ENCODE measurements at places on chromosomes 6 and 20. TPM values are rescaled to one million over a fixed set of nuclear protein-coding genes. Genes with fewer than 3 reads are reported as not detected.

The PRRT1 gene
- 2.8 TPM for total RNA-seq

The CRISP2 gene
- total RNA-seq = not detected

The TPX2 gene
- total RNA-seq = 125 TPM

The TNNC2 gene
- total RNA-seq = 5.7 TPM

The ACAT2 gene
- total RNA-seq = 166 TPM

The TSPO2 gene
- not detected for total RNA-seq

The SIRPD gene
- not detected for total RNA-seq

The PRSS35 gene
- 2.9 TPM for total RNA-seq

The FOXS1 gene
- not detected for total RNA-seq

- no peaks in the 10 kb centered on the region for H3K36me3 ChIP-seq
- peaks cover 10% of the 10 kb centered on the region for H3K4me1 ChIP-seq
Measured at GRCh38 chr6:143262859-143263258, 187.6 kb downstream of the ADAT2 start.

GRCh38 chr6:137044366-137045221, at the start of gene IL20RA:
IL20RA (minus strand) TSS chr6:137044965; CDS start chr6:137044728, 237 bp downstream.
- H3K27ac ChIP-seq = no peak within 1 kb of the TSS
- peak; percentile 72 for DNase-seq
- H3K4me3 ChIP-seq = peak within 1 kb of the TSS; percentile 45
- no peaks in the 10 kb centered on the region for H3K4me1 ChIP-seq
- peaks cover 16% of the 10 kb centered on the region for H3K27me3 ChIP-seq
- no peaks in the 10 kb centered on the region for H3K36me3 ChIP-seq

DNA sequence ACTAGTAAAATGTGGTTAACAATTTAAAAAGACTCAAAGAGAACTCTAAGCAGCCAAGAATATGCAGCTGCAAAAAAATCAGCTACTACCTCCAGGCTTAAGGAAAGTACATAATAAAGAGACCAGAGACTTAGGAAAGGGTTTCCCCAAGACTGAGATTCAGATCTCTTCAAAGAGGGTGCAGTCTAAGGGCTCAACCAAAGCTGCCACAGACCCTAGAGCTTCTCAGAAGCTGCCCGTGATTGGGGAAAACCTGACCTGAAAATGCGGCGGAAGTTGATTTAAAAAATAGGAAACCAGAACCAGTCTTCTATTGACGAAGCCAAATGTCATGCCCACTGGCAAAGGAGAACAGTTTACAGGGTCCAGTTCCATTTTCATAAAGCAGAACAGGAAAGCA, 516.8 kb upstream of the MARCKS start:
- no peaks in the 10 kb centered on the region for H3K36me3 ChIP-seq
- H3K4me3 ChIP-seq = no peak overlapping the region
- DNase-seq = no peak
- no peaks in the 10 kb centered on the region for H3K4me1 ChIP-seq
- H3K27ac ChIP-seq = no peak overlapping the region

- no peaks in the 10 kb centered on the region for H3K36me3 ChIP-seq
- H3K4me1 ChIP-seq = peaks cover 7% of the 10 kb centered on the region
- no peak overlapping the region for H3K27ac ChIP-seq
- no peak for DNase-seq
- H3K4me3 ChIP-seq = no peak overlapping the region
Measured at GRCh38 chr6:117477988-117478852, 4.3 kb upstream of the DCBLD1 start.

- no peaks in the 10 kb centered on the region for H3K27me3 ChIP-seq
- H3K4me3 ChIP-seq = no peak overlapping the region
- DNase-seq = no peak
- H3K27ac ChIP-seq = no peak overlapping the region
- no peaks in the 10 kb centered on the region for H3K4me1 ChIP-seq
- peaks cover 7% of the 10 kb centered on the region for H3K36me3 ChIP-seq
Measured at GRCh38 chr6:106623039-106623438, 6.3 kb downstream of the RTN4IP1 start.

DNA sequence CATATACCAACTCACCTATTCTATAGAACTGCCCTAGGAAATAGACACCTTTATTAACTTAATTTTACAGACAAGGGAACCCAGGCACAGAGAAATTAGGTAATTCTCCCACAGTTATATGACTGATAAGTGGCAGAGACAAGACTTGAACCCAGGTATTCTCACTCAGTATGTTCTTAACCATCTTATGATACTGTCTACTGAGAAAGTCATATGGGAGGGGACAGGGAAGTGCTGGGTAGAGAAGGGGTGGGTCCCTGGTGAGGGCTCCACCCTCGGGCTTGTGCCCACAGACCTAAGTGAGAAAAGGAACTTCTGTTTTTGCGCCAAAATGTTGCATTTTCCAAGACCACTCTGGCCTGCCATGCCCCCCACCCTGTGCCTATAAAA, 123.5 kb downstream of the RNF144B start:
- H3K27ac ChIP-seq = no peak overlapping the region
- H3K27me3 ChIP-seq = no peaks in the 10 kb centered on the region
- no peak for DNase-seq
- no peak overlapping the region for H3K4me3 ChIP-seq

- H3K27ac ChIP-seq = no peak overlapping the region
- no peaks in the 10 kb centered on the region for H3K27me3 ChIP-seq
- no peaks in the 10 kb centered on the region for H3K36me3 ChIP-seq
- H3K4me1 ChIP-seq = peaks cover 13% of the 10 kb centered on the region
- no peak overlapping the region for H3K4me3 ChIP-seq
Measured at GRCh38 chr20:50110141-50111047, 2.6 kb downstream of the UBE2V1 start.

DNA sequence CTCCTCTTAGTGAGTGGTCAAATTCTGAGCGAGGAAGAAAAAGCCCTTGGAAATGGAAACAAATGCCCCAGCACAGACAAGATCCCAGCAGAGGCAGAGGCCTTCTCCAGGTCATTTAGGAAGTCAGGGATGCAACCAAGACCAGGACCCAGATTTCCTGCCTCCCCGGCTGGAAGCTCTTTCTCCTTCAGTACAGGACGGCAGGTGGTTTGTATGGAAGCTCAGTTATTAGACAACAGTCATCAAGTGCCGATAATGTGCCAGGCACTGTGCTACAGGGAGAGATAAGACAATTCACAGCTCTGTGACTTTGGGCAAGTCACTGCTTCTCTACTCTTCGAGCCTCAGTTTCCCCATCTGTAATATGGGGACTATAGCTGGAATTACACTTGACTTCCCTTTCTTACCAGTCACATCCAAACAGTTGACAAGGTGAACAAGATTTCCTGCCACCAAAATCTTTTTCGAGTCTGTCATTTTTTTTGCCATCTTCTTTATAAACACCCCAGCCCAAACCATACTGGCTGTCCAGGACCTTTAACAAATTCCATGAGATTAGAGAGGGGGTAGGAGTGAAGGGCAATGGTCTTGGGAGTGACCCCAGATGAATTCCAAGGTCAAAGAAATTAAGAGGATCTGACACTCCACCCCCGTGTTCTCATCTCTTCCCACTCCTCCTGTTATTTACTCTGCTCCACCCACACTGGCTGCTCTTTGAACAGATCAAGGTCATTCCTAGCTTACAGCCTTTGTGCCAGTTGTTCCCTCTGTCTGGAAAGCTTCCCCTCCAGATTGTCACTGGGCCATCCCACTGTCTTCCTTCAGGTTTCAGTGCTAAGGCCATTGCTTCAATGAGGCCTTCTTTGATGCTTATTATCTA, 6.0 kb downstream of the MMP9 start:
- H3K4me3 ChIP-seq = peak overlapping the region; percentile 33
- no peak overlapping the region for H3K27ac ChIP-seq
- no peaks in the 10 kb centered on the region for H3K4me1 ChIP-seq
- no peaks in the 10 kb centered on the region for H3K36me3 ChIP-seq
- peaks cover 7% of the 10 kb centered on the region for H3K27me3 ChIP-seq

- no peak overlapping the region for H3K4me3 ChIP-seq
- no peak for DNase-seq
- no peak overlapping the region for H3K27ac ChIP-seq
- no peaks in the 10 kb centered on the region for H3K4me1 ChIP-seq
- H3K27me3 ChIP-seq = no peaks in the 10 kb centered on the region
- no peaks in the 10 kb centered on the region for H3K36me3 ChIP-seq
Measured at GRCh38 chr20:56702931-56703840, 74.1 kb downstream of the TFAP2C start.

- no peaks in the 10 kb centered on the region for H3K4me1 ChIP-seq
- H3K27ac ChIP-seq = no peak overlapping the region
- H3K36me3 ChIP-seq = no peaks in the 10 kb centered on the region
- no peaks in the 10 kb centered on the region for H3K27me3 ChIP-seq
- no peak overlapping the region for H3K4me3 ChIP-seq
Measured at GRCh38 chr6:96675597-96675996, 112.7 kb downstream of the FHL5 start.

- no peaks in the 10 kb centered on the region for H3K27me3 ChIP-seq
- no peak for DNase-seq
- no peaks in the 10 kb centered on the region for H3K4me1 ChIP-seq
- no peaks in the 10 kb centered on the region for H3K36me3 ChIP-seq
- no peak overlapping the region for H3K27ac ChIP-seq
Measured at GRCh38 chr6:74480561-74480960, 725.3 kb downstream of the COL12A1 start.

GRCh38 chr6:113971741-113972140, 793 bp upstream of the HDAC2 start:
- H3K27ac ChIP-seq = no peak overlapping the region
- H3K27me3 ChIP-seq = peaks cover 3% of the 10 kb centered on the region
- peaks cover 9% of the 10 kb centered on the region for H3K4me1 ChIP-seq
- no peak for DNase-seq
- H3K36me3 ChIP-seq = no peaks in the 10 kb centered on the region

DNA sequence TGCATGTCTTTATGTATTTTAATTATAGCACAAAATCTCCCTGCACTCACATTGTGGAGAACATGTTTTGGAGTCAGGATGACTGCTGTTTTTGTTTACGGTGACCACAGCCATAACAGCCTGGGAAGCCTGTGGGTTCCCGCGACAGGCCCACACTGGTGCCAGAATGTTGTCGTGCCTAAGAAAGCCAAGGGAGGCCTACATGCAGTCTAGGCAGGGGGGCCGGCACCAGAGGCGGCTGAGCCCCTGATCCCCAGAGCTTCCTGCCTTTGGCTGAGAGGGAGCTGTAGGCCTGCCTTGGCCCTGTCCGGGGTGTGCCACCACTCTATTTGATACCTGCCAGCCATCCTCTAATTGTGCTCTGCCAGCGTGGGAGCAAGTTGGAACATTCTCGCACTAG, 46.7 kb downstream of the TBC1D7 start:
- no peaks in the 10 kb centered on the region for H3K4me1 ChIP-seq
- H3K36me3 ChIP-seq = peaks cover 13% of the 10 kb centered on the region
- H3K27me3 ChIP-seq = no peaks in the 10 kb centered on the region
- H3K4me3 ChIP-seq = no peak overlapping the region
- DNase-seq = no peak
- no peak overlapping the region for H3K27ac ChIP-seq

GRCh38 chr20:19820555-19821211, 62.6 kb downstream of the RIN2 start:
- no peak overlapping the region for H3K27ac ChIP-seq
- H3K4me3 ChIP-seq = no peak overlapping the region
- no peaks in the 10 kb centered on the region for H3K4me1 ChIP-seq
- H3K27me3 ChIP-seq = no peaks in the 10 kb centered on the region

- H3K27me3 ChIP-seq = no peaks in the 10 kb centered on the region
- H3K4me3 ChIP-seq = no peak overlapping the region
- no peaks in the 10 kb centered on the region for H3K4me1 ChIP-seq
- DNase-seq = no peak
- H3K27ac ChIP-seq = no peak overlapping the region
- 0 out of 2 replicates have a peak, but pooled peaks cover 3% of the 10 kb centered on the region for H3K36me3 ChIP-seq
Measured at GRCh38 chr6:39178804-39179203, 50.5 kb downstream of the KCNK5 start.

DNA sequence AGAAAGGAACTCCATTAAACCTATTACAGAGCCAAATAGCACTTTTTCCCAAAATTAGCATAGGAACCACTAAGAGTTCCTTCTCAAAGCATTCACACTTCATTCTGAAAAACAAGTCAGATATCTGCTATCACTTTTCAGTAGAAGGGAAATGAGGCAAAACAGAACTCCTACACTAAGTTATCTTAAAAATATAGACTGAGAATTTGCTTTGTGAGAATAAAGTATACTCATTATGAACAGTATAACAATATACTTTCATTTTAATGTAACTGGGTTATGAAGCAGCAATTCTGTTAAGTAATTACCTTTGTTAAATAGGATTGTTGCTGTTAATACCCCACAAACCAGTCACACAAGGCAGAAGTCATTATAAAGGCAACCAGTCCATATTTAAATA, 8.7 kb downstream of the MTRF1L start:
- no peak overlapping the region for H3K4me3 ChIP-seq
- no peak overlapping the region for H3K27ac ChIP-seq
- H3K27me3 ChIP-seq = no peaks in the 10 kb centered on the region
- no peak for DNase-seq
- H3K4me1 ChIP-seq = no peaks in the 10 kb centered on the region
- peaks cover 68% of the 10 kb centered on the region for H3K36me3 ChIP-seq

DNA sequence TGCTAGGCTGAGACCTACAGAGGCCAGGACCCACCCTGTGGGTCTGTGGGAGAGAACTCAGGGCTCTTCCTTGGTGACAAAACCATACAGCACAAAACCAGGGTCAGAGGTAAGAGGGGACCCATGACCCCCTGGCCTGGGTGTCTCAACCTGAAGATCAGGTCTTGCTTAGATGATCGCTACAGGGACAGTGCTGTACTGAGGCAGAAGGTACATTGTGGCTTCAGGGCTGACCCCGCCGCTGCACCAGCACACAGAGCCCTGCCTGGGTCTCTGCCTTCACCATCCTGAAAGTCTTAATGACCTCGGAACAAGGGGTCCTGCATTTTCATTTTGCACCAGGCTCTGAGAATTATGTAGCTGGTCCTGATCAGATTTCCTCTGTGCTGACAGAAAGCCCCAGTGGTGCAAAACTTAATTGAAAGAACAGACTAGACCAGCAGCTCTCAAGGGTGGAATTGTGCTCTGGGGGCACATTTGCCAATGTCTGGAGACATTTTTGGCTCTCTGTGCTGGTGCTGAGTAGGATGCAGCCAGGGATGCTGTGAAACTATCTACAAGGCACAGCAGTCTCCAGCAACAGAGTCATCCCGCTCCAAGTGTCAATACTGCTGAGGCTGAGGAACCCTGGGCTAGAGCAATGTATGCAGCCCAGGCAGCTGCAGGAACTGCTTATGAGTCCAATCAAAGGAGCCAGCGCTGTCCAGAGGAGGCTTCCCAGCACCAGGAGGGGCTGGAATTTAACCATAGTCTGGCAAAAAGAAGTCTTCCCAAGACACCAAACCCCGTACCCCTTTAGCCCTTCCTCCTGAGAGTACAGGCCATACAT, 254.9 kb downstream of the ERMARD start:
- H3K36me3 ChIP-seq = peaks cover 4% of the 10 kb centered on the region
- no peak overlapping the region for H3K4me3 ChIP-seq
- no peaks in the 10 kb centered on the region for H3K27me3 ChIP-seq
- no peak for DNase-seq
- H3K4me1 ChIP-seq = peaks cover 25% of the 10 kb centered on the region
- peak overlapping the region; percentile 48 for H3K27ac ChIP-seq

- H3K27ac ChIP-seq = no peak overlapping the region
- no peak overlapping the region for H3K4me3 ChIP-seq
- H3K36me3 ChIP-seq = no peaks in the 10 kb centered on the region
- H3K27me3 ChIP-seq = no peaks in the 10 kb centered on the region
Measured at GRCh38 chr20:35301426-35301825, 9.2 kb upstream of the FAM83C start.

- DNase-seq = no peak
- no peak overlapping the region for H3K4me3 ChIP-seq
Measured at GRCh38 chr6:137808836-137809315, 58.2 kb upstream of the TNFAIP3 start.

- no peaks in the 10 kb centered on the region for H3K4me1 ChIP-seq
- no peak for DNase-seq
- H3K27ac ChIP-seq = no peak overlapping the region
- H3K36me3 ChIP-seq = no peaks in the 10 kb centered on the region
- no peak overlapping the region for H3K4me3 ChIP-seq
Measured at GRCh38 chr20:5080384-5080877, 39.3 kb downstream of the PCNA start.

Measured in H1 (cell line).